ENCODE measurements at places on chromosomes 2 and 18.
A peak's percentile ranks its signal among the peaks of the same experiment; 100 is the strongest.

- peak; percentile 4 for DNase-seq
Observed at GRCh38 chr18:71443706-71444480, 1100.2 kb downstream of the CBLN2 start.

GRCh38 chr2:42169874-42170521 lies 845 bp downstream of the EML4 start:
- DNase-seq: no peak

- peak; percentile 34 for DNase-seq
Observed at GRCh38 chr18:46497129-46497528, 159.9 kb downstream of the LOXHD1 start.

- DNase-seq: peak; percentile 29
Observed at GRCh38 chr2:240426845-240427721, 8.4 kb upstream of the GPC1 start.

- DNase-seq: peak; percentile 82
Observed at GRCh38 chr2:64036034-64036705, 16.9 kb upstream of the VPS54 start.

DNA sequence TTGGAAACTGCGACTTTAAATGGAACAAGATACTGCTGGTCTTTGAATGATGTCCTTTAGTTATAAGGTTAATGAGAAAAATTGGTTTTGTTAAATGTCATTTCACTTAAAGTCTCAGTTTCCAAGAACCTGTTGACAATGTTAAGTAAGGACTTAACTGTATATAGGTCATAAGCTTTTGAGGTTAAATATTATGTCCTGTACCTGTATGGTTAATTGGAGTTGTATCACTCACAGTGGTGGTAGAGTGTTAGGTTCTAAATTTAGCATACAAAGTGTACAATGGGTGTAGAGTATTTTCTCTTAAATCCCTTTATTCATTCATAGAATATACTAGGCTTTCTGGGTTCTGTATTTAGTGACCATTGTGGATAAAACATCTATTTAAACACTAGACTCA lies 110.2 kb downstream of the HAUS1 start:
- no peak for DNase-seq

DNA sequence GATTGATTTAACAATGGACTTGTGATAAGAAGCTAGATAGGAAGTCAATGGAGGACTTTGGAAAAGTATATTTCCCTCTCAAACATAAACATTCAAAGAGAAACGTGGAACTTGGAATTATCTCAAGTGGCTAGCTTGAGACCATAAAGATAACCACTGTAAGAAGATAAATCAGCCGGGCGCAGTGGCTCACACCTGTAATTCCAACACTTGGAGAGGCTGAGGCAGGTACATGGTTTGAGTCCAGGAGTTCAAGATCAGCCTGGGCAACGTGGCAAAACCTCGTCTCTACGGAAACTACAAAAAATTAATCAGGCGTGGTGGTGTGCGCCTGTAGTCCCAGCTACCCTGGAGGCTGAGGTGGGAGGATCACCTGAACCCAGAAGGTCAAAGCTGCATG lies 405.9 kb upstream of the ACVR2A start:
- DNase-seq: no peak

DNA sequence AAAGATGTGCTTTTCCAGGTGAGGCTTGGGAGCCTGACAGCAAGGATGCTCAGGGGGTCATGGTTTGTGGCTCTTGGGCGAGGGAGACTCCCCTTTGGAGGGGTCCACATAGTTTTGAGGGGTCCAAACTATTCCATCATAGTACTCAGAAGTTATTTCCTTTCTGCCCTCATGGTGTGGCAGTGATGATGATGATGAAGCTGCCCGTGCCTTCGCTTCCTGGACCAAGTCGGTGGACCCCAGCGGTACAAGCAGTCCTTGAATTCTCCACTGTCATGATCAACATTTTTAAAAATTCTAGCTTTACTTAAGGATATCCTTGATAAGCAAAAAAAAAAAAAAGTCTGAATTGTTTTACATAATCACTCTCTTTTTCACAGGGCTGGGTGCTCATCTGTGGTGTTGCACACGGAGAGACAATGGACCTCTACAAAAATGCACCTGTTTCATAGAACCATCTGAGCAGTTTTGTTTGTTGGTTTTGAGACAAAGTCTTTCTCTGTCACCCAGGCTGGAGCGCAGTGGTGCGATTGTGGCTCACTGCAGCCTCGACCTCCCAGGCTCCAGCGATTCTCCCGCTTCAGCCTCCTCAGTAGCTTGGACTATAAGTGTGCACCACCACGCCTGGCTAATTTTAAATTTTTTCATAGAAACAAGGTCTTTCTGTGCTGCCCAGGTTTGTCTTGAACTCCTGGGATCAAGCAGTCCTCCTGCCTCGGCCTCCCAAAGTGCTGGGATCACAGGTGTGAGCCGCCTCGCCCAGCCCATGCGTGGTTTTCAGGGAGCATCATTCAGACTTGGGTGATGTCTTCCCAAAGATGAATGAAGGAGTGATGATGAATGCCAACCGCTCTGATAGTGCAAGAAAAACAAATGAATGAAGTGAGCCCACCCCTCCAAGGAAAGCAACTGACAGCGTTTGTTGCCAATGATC lies 271.4 kb upstream of the HDAC4 start:
- no peak for DNase-seq

GRCh38 chr2:5818961-5819600 lies 126.9 kb downstream of the SOX11 start:
- DNase-seq: no peak

GRCh38 chr2:12045864-12046291 lies 299.4 kb downstream of the LPIN1 start:
- no peak for DNase-seq

DNA sequence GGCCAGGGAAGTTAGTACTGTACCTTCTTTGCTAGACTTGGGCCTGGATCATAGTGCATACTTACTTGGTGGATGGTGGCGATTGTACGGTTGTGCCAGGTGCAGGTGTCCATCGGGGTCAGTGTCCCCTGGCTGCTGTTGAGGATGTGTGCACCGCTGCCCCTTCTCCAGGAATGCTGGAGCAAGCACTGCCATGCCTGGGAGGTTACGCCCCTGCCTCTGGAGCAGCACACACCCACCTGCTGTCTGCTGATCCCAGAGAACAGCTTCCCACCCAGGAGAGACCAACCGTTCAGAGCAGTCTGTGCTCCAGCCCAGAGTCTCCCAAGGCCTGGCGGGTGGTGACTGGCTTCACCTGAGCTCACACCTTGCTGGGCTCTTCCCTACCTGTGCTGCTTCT lies 286.8 kb upstream of the HS6ST1 start:
- DNase-seq: no peak

- DNase-seq: no peak
Observed at GRCh38 chr2:28435814-28436351, 43.2 kb downstream of the FOSL2 start.

- DNase-seq: no peak
Observed at GRCh38 chr2:174561283-174561971, 36.2 kb downstream of the WIPF1 start.

DNA sequence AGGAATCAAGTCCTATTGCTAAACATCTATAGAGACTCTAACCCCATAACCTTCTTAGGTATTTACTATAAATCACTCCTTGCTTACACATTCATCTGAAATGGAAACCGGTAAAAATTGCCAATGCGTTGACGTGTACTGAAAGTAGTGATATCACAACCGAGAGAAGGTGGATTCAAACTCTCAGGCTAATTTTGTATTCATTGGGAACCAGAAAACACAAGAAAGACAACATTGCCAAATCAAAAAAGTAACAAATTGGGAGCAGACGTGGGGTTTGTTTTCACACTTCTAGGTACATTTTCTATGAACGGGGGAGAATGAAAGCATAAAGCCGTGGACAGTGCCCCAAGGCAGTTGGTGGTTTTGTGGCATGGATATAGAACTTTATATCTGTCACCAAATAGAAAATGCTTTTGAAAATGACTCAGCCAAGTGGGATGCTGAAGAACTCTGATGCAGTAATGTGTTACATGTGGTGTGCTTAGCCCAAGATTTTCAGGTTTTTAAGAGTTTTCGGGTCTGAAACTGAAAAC lies 155.1 kb upstream of the RASGRP3 start:
- DNase-seq: peak; percentile 85

GRCh38 chr2:85702172-85702571 lies 8.0 kb downstream of the GNLY start:
- peak; percentile 81 for DNase-seq

DNA sequence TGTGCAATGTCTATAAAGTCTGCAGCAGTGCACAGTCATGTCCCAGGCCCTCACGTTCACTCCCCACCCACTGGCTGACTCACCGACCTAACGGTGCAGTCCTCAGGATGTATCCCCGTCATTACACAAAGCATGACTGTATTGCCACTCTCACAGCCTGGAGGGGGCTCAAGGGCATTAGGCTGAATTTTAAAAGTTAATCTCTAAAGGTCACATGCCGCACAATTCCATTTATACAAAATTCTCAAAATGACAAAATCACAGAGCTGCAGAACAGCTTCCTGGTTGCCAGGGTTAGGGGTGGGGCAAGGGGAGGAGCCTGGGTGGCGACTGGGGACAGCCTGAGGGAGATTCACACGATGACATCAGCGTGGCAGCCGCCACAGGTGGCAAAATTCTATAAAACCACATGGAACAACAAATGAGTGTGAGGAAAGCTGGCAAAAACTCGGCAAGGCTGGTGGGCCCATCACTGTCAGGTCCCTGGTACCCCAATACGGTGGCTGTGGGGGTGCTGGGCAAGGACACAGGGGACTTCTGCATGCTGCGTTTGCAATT lies 97.6 kb downstream of the NDUFA10 start:
- DNase-seq: peak; percentile 82

DNA sequence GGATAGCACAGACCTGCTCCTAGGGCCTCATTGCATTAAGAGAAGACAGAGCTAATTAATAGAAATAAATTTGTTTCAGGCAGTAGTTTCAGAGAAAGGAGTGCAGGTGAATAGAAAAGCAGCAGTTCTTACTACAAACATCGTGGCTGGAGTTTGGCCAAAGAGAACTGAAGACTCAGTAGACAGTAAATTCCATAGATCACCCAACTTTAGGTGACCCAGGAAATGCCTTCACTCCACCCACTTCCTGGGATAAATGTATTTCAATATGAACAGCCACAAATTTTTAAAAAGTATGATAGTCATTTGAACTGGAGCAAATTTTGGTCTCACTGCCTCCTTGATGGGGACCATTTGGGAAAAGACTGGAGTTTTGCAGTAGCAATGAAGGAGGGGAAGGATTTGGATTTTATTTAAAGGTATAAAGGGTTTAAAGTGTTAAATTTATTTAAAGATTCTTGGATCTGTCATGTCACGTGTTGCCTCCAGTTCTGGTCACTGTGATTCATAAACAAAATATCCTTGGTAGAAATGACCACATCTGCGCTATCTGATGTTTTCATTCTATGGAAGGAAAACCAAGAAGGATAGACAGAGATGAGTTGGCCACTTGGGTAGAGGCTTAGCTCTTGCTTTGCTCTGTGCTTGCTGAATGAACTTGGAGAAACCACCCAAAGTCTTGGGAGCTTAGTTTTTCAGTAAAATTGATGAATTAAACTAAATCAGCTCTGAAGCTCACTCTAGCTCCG lies 390.2 kb downstream of the THSD7B start:
- peak; percentile 88 for DNase-seq

GRCh38 chr2:239290618-239291474 lies 110.0 kb downstream of the HDAC4 start:
- no peak for DNase-seq

GRCh38 chr2:85248773-85249509 lies 78.8 kb downstream of the TGOLN2 start:
- DNase-seq: peak; percentile 99

GRCh38 chr2:144320491-144320890 lies 199.4 kb downstream of the ZEB2 start:
- peak; percentile 62 for DNase-seq

GRCh38 chr2:75632813-75633212 lies 13.8 kb upstream of the MRPL19 start:
- no peak for DNase-seq

- DNase-seq: no peak
Observed at GRCh38 chr18:3666526-3667254, 216.7 kb downstream of the TGIF1 start.

- DNase-seq: no peak
Observed at GRCh38 chr2:5020116-5020875, 671.9 kb upstream of the SOX11 start.

DNA sequence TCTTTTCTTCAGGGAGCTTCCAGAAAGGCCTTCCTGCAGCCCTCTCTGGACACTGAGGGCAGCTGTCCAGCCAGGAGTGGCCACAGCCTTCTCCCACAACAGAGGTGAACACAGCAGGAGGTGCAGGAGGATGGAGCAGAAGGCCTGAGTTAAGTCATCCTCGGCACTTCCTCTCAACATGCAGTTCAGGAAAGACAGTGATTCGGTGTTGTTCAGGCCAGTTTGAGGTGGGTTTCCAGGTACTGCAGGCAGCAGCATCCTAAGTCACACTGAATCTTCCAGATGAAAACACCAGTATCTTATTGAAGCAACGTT lies 225.3 kb upstream of the PXDN start:
- no peak for DNase-seq

DNA sequence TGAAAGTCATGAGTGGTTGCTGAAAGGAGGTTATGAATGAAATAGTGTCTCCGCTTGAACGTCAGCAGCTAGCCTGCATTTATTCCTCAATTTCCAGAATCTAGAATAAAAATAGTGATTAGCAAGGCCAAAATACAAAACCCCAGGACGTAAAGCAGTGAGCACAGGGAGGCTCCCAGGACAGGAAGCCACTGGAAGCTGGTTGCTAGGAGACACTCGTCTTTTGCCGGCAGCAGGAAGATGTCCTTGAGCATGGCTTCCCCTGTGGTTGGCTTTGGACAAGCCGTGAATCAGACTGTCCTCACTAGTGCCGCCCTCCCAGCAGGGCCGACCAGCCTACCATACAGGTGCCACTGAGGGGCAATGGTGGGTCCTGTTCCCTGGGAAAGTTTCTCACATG lies 374.4 kb downstream of the MTX2 start:
- DNase-seq: peak; percentile 72

DNA sequence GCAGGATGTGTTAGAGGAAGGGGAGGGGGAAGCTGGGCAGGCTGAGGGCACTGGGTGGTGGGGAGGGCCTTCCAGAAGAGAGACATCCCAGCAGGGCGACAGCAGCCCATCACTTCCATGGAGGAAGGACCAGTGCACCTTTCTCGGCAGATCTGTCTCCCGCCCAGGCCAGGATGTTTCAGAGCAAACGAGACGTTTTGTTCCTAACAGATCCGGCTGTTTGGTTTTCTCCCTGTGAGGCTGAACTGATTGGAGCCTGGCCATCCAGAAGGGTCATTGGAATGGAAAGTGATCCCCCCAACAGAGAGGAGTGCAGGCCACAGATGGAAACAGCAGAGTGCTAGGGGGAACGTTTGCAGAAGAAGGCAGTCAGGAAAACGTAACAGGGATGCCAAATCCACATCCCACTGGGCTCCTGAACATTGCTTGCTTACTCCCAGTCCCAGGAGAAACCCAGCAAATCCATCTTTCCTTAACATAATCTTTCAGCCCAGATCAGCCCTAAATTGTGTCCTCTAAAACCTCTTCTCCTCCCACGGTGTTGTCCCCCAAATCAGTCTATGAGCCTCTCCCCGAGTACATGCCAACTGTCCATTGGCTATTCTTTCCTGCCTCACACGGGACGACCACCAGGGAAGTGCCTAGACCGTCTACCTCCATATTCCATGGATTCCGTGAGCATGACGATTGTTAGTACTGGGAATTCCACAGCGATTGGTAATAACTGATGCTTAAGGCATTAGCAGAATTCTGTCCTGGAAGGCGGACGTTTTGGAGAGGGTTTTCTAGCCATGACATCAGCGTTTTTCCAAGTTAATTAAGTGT lies 126.8 kb downstream of the SEPTIN10 start:
- peak; percentile 99 for DNase-seq

- DNase-seq: no peak
Observed at GRCh38 chr2:158477202-158477601, 20.4 kb downstream of the PKP4 start.

GRCh38 chr2:47666332-47666731 lies 116.6 kb upstream of the MSH6 start:
- no peak for DNase-seq

All from fibroblast of skin of back (primary cell).